ENCODE measurements at places on chromosomes 6 and 20. TPM values are rescaled to one million over a fixed set of nuclear protein-coding genes. Genes with fewer than 3 reads are reported as not detected.
A peak's percentile ranks its signal among the peaks of the same experiment; 100 is the strongest.

XKR7 gene
- total RNA-seq = 0.39 TPM

POM121L2 gene
- 4.2 TPM for total RNA-seq

CCN6 gene
- 0.99 TPM for total RNA-seq

LAMA4 gene
- total RNA-seq = 49.2 TPM

SSTR4 gene
- not detected for total RNA-seq

TTK gene
- total RNA-seq = 28.0 TPM

TREML2 gene
- 1.1 TPM for total RNA-seq

TBXT gene
- 0.24 TPM for total RNA-seq

TBP gene
- 44.4 TPM for total RNA-seq

FOXQ1 gene
- 1.7 TPM for total RNA-seq

LTB gene
- 2.0 TPM for total RNA-seq

SCRT2 gene
- 0.39 TPM for total RNA-seq

ELOVL5 gene
- 206 TPM for total RNA-seq

GRCh38 chr6:89081129-89081422, 525 bp downstream of the PNRC1 start:
- no peak for DNase-seq
- H3K36me3 ChIP-seq = no peaks in the 10 kb centered on the region
- H3K27ac ChIP-seq = peak overlapping the region; percentile 100
- H3K4me3 ChIP-seq = peak overlapping the region; percentile 98

GRCh38 chr6:4944325-4944724, 59.5 kb downstream of the RPP40 start:
- peaks cover 4% of the 10 kb centered on the region for H3K4me1 ChIP-seq
- no peak overlapping the region for H3K4me3 ChIP-seq
- no peak overlapping the region for H3K27ac ChIP-seq
- DNase-seq = no peak
- H3K27me3 ChIP-seq = no peaks in the 10 kb centered on the region

- DNase-seq = no peak
- H3K4me1 ChIP-seq = no peaks in the 10 kb centered on the region
- H3K27me3 ChIP-seq = no peaks in the 10 kb centered on the region
- no peak overlapping the region for H3K4me3 ChIP-seq
- no peak overlapping the region for H3K27ac ChIP-seq
Measured at GRCh38 chr6:166351715-166352285, 9.5 kb upstream of the SFT2D1 start.

- no peaks in the 10 kb centered on the region for H3K36me3 ChIP-seq
- no peak for DNase-seq
- H3K27me3 ChIP-seq = no peaks in the 10 kb centered on the region
- H3K4me3 ChIP-seq = no peak overlapping the region
Measured at GRCh38 chr20:51860111-51860882, 58.0 kb upstream of the SALL4 start.

GRCh38 chr20:63083831-63084562, 77.2 kb upstream of the BHLHE23 start:
- H3K4me1 ChIP-seq = no peaks in the 10 kb centered on the region
- no peaks in the 10 kb centered on the region for H3K36me3 ChIP-seq
- no peak for DNase-seq
- no peaks in the 10 kb centered on the region for H3K27me3 ChIP-seq

GRCh38 chr6:85464260-85464644, 14.4 kb downstream of the NT5E start:
- H3K27me3 ChIP-seq = no peaks in the 10 kb centered on the region
- H3K4me1 ChIP-seq = peaks cover 16% of the 10 kb centered on the region
- no peak overlapping the region for H3K4me3 ChIP-seq
- H3K27ac ChIP-seq = no peak overlapping the region

DNA sequence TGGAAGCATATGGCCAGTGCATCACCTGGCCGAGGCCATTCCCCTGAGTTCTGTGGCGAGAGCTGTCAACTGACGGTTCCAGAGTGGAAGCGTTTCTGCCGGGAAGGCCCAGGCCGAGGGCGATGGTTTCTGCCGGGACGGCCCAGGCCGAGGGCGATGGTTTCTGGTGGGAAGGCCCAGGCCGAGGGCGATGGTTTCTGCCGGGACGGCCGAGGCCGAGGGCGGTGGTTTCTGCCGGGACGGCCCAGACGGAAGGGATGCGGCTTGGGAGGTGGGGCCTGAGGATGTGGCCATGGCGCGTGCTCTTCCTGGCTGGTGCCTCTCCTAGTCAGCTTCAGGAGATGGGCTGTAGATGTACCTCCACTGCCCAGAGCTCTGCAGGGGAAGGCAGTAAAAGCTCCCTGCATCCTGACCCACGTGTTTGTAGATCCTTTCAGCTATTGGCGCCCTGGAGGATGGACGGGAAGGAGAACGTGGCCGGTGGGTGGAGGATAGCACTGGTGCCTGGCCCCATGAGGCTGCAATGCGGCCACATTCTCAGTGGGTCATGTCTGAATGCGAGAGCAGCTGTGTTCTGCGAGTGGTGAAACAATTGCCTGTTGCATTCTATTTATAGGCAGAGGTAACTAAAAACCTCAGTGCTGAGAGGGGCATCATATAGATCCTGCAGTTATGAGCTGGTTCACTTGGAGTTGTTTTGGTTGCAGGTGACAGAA, 12.8 kb downstream of the TPD52L2 start:
- no peak overlapping the region for H3K27ac ChIP-seq
- H3K4me1 ChIP-seq = no peaks in the 10 kb centered on the region
- no peak overlapping the region for H3K4me3 ChIP-seq
- no peaks in the 10 kb centered on the region for H3K27me3 ChIP-seq

- DNase-seq = no peak
- peak overlapping the region; percentile 3 for H3K27ac ChIP-seq
- H3K4me3 ChIP-seq = no peak overlapping the region
- no peaks in the 10 kb centered on the region for H3K27me3 ChIP-seq
- H3K36me3 ChIP-seq = no peaks in the 10 kb centered on the region
Measured at GRCh38 chr6:157239671-157240058, 83.7 kb downstream of the TMEM242 start.

- H3K27ac ChIP-seq = no peak overlapping the region
- H3K27me3 ChIP-seq = no peaks in the 10 kb centered on the region
- no peaks in the 10 kb centered on the region for H3K4me1 ChIP-seq
- H3K4me3 ChIP-seq = no peak overlapping the region
- no peak for DNase-seq
Measured at GRCh38 chr6:24564081-24564480, 69.3 kb downstream of the ALDH5A1 start.

DNA sequence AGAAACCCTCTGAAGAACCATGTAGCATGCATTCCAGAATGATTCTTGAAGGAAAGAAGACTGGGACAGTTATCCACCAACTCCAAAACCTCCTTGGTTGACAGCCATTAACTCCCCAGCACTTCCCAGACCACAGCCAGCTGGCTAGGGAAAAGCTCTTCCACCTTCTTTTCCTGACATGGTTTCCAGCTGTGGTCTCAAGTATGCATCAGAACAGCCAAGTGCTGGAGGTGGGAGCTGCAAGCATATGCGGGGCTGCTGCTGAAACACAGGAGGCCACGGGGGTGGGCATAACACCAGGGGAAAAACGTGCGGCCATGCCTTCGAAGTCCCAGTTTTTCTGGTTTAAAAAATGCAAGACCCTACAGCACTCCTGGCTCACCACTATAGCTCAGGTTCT, 108.0 kb upstream of the FAM184A start:
- no peaks in the 10 kb centered on the region for H3K36me3 ChIP-seq
- H3K27me3 ChIP-seq = no peaks in the 10 kb centered on the region
- H3K4me1 ChIP-seq = no peaks in the 10 kb centered on the region

DNA sequence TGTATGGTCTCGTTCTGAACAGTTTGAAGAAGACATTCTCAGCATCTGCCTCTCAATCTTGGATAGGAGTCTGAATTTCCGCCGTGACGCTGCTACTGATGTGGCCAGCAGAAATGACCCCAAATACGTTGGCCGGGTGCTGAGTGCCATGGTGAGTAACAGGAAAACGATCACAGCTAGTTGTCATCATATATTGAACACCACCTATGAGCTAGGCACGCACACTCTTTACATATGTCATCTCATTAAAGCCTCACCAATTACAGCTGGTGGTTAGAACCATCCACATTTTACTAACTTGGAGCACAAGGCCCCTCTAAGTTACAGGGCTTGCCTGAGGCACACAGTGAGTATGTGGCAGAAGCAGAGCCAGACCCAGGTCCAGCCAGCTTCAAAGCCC, 17.1 kb downstream of the TGM3 start:
- H3K36me3 ChIP-seq = no peaks in the 10 kb centered on the region
- no peak overlapping the region for H3K4me3 ChIP-seq
- DNase-seq = no peak
- no peak overlapping the region for H3K27ac ChIP-seq

DNA sequence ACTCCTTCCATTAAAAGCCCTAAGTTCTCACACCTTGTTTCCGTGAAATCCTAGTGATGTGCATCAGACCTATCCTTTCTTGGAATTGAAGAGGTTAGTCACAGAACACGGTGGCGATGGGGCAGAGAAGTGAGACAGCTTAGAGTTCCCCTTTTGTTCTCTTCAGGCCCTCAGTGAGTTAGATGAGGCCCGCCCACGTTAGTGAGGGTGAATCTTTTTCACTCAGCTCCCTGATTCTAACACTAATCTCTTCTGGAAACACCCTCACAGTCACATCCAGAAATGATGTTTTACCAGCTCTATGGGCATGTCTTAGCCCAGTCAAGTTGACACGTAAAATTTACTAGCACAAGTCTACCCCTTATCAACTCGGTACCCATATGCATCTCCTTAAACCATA, 172.7 kb upstream of the NOX3 start:
- no peaks in the 10 kb centered on the region for H3K27me3 ChIP-seq
- no peak overlapping the region for H3K4me3 ChIP-seq
- no peak overlapping the region for H3K27ac ChIP-seq
- no peak for DNase-seq
- no peaks in the 10 kb centered on the region for H3K4me1 ChIP-seq

GRCh38 chr6:88561954-88562315, 395.8 kb upstream of the CNR1 start:
- peaks cover 6% of the 10 kb centered on the region for H3K4me1 ChIP-seq
- H3K36me3 ChIP-seq = no peaks in the 10 kb centered on the region
- H3K27ac ChIP-seq = no peak overlapping the region
- no peak for DNase-seq
- H3K4me3 ChIP-seq = no peak overlapping the region
- H3K27me3 ChIP-seq = no peaks in the 10 kb centered on the region

DNA sequence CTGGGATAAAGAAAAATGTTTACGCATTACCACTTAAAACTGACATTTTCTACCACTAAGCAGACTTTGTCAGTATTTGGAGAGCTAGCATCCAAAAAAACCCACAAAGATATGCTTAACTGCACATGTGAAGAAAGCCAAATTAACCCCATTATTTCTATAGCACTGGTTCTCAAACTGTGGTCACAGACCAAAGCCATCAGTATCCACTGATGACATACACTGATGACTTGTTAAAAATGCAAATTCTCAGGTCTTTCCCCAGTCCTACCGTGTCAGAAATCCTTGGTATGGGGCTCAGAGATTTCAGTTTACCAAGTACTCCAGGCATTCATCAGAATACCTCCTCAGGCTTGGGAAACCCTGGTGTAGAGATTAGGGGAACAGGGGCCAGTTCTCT, 230.2 kb downstream of the PTPRK start:
- DNase-seq = no peak
- H3K4me3 ChIP-seq = no peak overlapping the region
- no peaks in the 10 kb centered on the region for H3K27me3 ChIP-seq
- no peak overlapping the region for H3K27ac ChIP-seq

- no peaks in the 10 kb centered on the region for H3K4me1 ChIP-seq
- no peak for DNase-seq
- no peak overlapping the region for H3K4me3 ChIP-seq
Measured at GRCh38 chr20:1173698-1174097, 11.1 kb downstream of the TMEM74B start.

- DNase-seq = no peak
- H3K27ac ChIP-seq = no peak overlapping the region
- no peaks in the 10 kb centered on the region for H3K36me3 ChIP-seq
- H3K4me1 ChIP-seq = no peaks in the 10 kb centered on the region
- H3K27me3 ChIP-seq = no peaks in the 10 kb centered on the region
Measured at GRCh38 chr20:61516346-61517208, 264.5 kb downstream of the CDH4 start.

DNA sequence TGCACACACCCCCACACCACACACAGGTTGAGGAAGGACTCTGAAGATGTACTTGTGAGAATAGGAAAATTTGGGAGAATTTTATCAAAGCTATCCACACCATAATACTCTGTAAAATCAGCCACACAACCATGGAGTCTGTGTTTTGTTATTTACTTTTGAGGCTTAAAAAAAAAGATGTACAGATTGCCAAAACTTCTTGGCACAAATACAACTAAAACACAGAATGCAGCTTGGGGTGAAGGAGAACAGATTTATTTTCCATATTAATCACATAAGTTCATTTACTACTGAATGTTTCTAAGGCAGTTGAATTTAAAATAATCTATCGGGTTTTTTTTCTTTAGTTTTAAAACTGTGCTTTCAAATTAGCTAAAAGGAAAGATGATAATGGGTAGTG, 32.8 kb upstream of the KCNQ5 start:
- H3K36me3 ChIP-seq = no peaks in the 10 kb centered on the region
- no peak overlapping the region for H3K4me3 ChIP-seq
- no peaks in the 10 kb centered on the region for H3K4me1 ChIP-seq

- H3K27me3 ChIP-seq = no peaks in the 10 kb centered on the region
- H3K4me3 ChIP-seq = no peak overlapping the region
- no peak overlapping the region for H3K27ac ChIP-seq
- no peaks in the 10 kb centered on the region for H3K36me3 ChIP-seq
Measured at GRCh38 chr6:128964233-128964755, 81.4 kb downstream of the LAMA2 start.

GRCh38 chr6:113149511-113149910, 707.6 kb upstream of the MARCKS start:
- H3K27me3 ChIP-seq = no peaks in the 10 kb centered on the region
- H3K36me3 ChIP-seq = no peaks in the 10 kb centered on the region
- H3K4me1 ChIP-seq = no peaks in the 10 kb centered on the region
- no peak overlapping the region for H3K27ac ChIP-seq
- no peak for DNase-seq

GRCh38 chr6:148776321-148777308, 29.8 kb downstream of the UST start:
- no peaks in the 10 kb centered on the region for H3K36me3 ChIP-seq
- H3K27me3 ChIP-seq = no peaks in the 10 kb centered on the region
- H3K4me3 ChIP-seq = no peak overlapping the region
- H3K4me1 ChIP-seq = peaks cover 10% of the 10 kb centered on the region
- H3K27ac ChIP-seq = peak overlapping the region; percentile 50
- no peak for DNase-seq

DNA sequence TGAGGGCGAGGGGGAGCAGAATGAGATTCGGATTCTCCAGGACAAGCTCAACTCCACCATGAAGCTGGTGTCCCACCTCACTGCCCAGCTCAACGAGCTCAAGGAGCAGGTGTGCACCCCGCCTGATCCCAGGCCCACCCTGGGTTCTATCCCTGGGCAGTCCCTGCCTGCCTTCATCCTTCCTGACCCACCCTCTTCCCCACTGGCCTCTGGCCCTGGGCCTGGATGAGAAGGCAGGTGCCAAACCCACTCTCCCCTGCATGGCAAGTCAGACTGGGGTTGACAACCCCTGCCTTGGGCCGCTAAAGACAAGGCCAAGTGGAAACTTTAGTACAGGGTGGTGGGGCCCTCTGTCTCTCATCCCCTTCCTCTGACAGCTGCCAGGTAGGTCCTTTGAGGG, 16.5 kb downstream of the UQCC2 start:
- no peak for DNase-seq
- H3K36me3 ChIP-seq = no peaks in the 10 kb centered on the region
- H3K4me3 ChIP-seq = no peak overlapping the region
- H3K4me1 ChIP-seq = peaks cover 39% of the 10 kb centered on the region
- no peaks in the 10 kb centered on the region for H3K27me3 ChIP-seq

GRCh38 chr20:43066125-43066524, 123.6 kb downstream of the PTPRT start:
- H3K27me3 ChIP-seq = no peaks in the 10 kb centered on the region
- DNase-seq = no peak
- H3K4me1 ChIP-seq = no peaks in the 10 kb centered on the region
- no peaks in the 10 kb centered on the region for H3K36me3 ChIP-seq
